HepG2 (cell line): ENCODE measurements at places on chromosomes 3 and 15.
A peak's percentile ranks its signal among the peaks of the same experiment; 100 is the strongest.

- no peak for DNase-seq
These were observed 14.1 kb downstream of the OTOL1 start for GRCh38 chr3:161510510-161511260.

DNA sequence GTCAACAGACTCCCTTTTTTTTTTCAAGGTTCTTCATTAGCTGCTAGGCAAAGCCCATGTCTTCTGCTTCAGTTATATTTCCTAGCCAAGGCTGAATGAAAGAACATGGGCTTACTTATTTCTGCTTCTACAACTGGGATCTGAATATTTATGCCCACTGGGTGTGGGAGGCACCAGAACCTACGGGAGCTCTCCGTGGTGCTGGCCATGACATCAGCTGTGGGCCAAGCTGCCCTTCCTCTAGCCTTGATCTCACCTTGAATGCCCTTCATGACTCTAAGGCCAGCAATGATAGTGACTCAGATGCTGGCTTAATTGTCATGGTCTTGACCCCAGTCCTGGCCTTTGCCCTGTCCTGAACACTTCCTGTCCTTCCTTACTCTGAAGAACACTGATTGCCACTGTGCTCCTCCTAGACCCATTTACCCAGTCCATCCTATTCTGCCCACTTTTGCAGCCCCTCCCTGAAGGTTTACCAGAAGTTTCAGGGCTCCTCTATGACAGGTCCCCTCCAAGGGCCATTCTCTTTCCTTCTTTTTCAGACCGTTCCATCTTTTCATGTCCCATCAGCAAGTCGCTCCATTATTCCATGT lies 32.8 kb upstream of the PRR20G start:
- DNase-seq = no peak

DNA sequence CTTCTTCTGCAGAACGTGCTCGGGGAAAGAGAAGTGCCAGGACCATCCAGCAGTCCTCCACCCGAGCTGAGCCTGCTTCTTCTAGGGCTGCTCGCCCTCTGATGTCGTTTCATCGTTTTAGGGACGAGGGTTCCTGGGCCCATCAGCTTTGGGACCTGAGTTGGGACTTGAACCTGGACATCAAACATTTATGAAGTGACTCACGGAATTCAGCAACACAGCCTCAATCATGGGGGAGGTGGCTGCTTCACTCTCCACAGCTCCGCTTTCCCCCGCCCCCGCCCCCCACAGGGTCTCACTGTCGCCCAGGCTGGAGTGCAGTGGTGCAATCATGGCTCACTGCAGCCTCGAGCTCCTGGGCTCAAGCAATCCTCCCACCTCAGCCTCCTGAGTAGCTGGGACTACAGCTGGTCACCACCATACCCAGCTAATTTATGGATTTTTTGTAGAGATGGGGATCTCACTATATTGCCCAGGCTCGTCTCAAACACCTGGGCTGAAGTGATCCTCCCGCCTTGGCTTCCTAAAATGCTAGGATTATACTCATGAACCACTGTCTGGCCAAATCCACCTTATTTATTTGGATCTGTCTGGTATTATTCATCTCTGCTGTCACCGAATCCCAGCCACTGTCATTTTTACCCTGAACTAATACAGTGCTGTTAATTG lies 725 bp upstream of the SCAMP2 start:
- DNase-seq = peak; percentile 34

- no peak for DNase-seq
These were observed 428.3 kb downstream of the GABRG3 start for GRCh38 chr15:27399241-27399640.

DNA sequence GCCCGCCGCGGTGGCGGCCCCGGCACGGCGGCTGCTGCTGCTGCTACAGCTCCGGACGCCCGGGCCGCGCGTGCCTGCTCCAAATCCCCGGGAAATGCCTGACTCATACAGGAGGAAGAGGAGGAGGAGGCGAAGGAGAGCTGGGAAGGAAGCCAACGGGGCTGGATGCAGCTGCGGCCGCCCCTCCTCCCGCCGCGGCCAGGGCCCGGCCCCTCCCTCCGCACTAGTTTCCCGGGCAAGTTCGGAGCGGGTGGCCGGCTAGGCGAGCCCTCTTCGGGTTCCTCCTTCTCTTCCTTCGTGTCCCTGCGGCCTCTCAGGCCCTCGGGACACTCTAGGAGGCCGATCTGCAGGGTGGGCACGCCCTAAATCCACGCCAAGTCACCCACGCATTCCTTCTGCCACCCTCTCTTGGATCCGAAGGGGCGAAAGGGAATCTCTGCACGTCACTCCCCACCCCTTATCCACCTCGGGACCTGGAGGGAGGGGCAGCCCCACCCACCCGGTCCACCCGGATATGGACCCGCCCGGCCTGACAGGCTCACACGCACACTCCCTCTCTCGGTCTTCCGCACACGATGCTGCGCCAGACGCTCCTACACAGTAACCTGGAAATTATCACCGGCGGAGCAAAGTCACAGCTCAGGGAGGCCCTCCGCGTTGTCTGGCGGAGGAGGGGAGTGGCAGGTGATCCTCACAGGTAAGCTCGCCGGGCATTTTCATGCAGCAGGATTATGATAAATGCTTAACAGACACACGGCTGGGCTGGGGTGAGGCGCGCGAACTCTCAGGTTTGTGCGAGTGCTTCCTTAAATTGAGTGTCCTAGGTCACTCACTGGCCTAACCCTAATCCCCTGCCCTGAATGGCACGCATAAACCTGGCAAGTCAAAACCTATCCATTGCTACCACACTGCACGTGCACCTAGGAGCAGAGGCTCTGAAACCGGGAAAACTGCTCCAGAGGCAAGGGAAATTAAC lies at the start of the genes OSBPL10 and ZNF860:
TSS of gene OSBPL10 (minus strand) at position 57 of the 976 bp plus-strand sequence. CDS start 83 bp downstream, outside the sequence.
TSS of gene ZNF860 (plus strand) at position 545 of the 976 bp plus-strand sequence. CDS start 7,330 bp downstream, outside the sequence.
- peak; percentile 73 for DNase-seq

DNA sequence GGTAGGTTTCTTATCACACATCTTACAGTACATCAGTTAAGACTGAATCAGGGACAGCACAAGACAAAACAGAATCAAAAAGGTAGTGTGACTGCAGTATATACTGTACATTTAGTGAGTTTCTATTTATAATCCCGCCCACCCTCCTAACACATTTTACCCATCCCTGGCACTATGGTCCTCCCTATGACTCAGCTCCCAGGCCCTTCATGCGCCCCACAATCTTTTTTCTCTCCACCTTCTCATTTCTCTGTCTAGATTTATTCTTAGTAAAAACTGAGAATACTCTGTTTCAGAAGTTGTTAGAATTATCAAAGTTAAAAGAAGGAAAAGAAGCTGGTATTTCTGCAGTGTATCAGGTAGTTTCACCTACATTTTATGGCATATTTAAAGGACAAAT lies 427.3 kb downstream of the CNTN4 start:
- DNase-seq = no peak

DNA sequence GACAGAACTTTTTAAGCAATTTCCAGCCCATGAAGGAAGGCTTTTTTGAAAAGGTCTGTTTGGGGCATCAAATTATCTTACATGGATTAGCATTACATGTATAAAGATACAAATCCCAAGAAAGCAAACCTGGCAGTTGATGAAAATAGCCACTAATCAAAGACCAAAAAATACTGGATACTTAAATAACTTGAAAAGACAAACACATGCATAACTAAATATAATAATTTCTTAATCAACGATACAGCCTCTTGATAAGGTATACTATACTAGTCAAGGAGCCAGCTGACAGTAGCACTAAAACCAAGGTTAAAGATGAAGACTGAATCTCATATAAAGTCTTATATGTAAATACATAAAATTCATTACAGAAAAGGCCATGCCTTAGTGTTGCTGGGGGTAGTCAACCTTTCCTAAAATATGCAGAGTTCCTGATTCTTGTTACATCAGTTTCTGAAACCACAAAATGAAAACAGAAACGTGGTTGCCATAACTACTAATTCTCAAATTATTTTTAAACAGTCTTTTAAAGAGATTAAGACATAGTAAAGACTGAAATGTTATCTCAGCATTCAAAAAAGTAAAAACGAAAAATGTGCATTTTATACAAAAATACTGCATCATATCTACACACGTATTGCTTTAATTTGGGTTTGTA lies 2.0 kb downstream of the ANKRD28 start:
- no peak for DNase-seq

DNA sequence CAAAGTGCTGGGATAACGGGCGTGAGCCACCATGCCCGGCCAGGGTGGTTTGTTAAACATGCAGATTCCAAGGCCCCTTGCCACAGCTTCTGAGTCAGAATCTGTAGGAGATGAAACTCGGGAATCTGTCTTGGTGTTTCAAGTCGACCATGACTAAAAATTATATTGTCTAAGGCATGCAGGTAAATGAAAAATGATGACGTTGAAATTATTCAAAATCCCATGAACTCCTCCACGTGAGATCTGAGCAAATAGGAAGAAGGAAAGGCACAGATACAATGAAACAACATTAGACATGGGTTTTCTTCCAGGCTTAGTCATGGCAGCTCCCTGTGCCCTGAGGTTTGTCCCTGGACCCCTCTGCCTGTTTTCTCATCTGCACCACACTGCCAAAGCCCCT lies 172.0 kb upstream of the CMC1 start:
- no peak for DNase-seq

GRCh38 chr3:9732080-9732739 lies 675 bp downstream of the BRPF1 start:
- no peak for DNase-seq

DNA sequence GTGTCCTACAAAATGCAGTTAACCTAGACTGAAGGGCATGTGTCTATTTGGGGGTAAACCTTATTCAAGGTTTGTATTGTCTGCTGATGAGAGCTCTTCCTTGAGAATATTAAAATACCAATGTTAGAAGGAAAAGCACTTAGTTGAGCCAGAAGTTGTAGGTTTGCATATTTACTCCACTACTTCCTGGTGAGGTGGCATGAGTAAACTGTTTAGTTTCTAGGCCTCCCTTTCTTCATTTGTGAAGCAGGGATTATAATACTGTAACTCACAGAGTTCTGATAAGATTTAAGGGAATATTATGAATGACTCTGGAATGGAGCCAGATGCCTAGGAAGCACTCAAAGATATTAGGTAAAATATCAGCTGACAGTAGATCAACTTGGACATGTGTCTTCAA lies 46.7 kb downstream of the CD200R1L start:
- no peak for DNase-seq

- DNase-seq = no peak
These were observed 179.1 kb upstream of the RGMA start for GRCh38 chr15:93268066-93268465.

GRCh38 chr3:108300103-108300849 lies 3.9 kb downstream of the HHLA2 start:
- DNase-seq = no peak

DNA sequence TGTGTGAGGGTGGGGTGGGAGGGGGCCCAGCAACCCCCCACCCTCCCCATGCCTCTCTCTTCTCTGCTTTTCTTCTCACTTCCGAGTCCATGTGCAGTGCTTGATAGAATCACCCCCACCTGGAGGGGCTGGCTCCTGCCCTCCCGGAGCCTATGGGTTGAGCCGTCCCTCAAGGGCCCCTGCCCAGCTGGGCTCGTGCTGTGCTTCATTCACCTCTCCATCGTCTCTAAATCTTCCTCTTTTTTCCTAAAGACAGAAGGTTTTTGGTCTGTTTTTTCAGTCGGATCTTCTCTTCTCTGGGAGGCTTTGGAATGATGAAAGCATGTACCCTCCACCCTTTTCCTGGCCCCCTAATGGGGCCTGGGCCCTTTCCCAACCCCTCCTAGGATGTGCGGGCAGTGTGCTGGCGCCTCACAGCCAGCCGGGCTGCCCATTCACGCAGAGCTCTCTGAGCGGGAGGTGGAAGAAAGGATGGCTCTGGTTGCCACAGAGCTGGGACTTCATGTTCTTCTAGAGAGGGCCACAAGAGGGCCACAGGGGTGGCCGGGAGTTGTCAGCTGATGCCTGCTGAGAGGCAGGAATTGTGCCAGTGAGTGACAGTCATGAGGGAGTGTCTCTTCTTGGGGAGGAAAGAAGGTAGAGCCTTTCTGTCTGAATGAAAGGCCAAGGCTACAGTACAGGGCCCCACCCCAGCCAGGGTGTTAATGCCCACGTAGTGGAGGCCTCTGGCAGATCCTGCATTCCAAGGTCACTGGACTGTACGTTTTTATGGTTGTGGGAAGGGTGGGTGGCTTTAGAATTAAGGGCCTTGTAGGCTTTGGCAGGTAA lies 8.1 kb downstream of the FAM131A start:
- peak; percentile 84 for DNase-seq

DNA sequence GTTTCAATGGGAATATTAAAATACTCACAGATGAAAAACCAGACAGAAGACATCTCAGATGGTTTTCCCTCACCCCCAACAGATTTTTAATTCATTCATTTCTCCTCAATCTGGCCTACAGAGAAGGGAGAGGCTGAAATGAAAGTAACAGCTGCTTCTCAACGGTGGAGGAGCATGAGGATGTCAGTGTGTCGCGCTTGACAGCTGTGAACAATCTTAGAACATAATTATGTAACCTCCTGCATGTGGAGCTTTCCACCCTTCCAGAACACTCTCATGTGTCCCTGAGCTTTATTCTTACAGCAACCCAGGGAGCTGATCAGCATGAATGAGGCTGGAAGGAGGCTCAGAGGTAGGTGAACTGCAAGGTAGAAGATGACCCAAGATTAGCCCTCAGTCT lies 52.7 kb downstream of the MB21D2 start:
- no peak for DNase-seq

DNA sequence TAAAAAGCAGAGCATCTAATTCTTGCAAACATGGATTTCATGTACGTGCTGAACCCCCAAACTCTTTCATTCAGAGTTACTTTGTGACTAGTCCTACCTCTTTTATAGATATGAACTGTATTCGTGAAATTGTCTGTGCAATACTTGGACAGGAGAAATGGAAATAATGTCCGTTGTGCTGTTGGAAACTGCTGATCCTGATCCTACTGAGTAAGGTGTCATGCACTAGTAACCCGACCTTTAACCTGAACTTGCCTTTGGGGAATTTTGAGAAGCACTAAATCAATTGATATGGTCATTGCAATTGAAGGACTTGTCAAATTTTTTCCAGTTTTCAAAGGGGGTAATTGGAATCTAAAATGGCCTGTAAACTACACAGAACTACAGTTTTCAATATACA lies 856.4 kb downstream of the ROBO1 start:
- no peak for DNase-seq

- no peak for DNase-seq
These were observed 734.5 kb downstream of the ZPLD1 start for GRCh38 chr3:103169289-103169688.

DNA sequence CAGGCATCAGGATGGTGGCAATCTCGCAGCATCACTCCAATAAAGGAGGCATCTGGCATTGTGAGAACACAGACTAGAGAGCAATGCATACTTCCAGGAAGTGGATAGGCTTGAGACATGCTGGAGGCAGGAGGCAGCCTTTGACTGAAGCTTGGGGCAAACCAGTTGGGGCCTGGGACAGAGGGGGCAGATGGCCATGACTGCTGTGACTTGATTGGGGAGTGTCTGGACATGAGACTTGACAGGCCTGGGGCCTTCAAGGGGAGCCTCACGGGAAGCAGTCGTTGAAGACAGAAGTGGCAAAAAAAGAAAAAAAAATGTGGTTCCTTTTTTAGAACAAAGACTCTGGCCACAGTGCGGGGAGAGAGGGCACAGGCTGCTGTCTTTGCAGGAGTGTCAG lies 44.7 kb upstream of the CHRNA7 start:
- no peak for DNase-seq

GRCh38 chr3:14946236-14946635 lies 1.1 kb upstream of the NR2C2 start:
- DNase-seq = no peak

- DNase-seq = no peak
These were observed 29.3 kb upstream of the SH3BP5 start for GRCh38 chr3:15361494-15362214.
